ENCODE measurements at places on chromosomes 6 and 20.

DNA sequence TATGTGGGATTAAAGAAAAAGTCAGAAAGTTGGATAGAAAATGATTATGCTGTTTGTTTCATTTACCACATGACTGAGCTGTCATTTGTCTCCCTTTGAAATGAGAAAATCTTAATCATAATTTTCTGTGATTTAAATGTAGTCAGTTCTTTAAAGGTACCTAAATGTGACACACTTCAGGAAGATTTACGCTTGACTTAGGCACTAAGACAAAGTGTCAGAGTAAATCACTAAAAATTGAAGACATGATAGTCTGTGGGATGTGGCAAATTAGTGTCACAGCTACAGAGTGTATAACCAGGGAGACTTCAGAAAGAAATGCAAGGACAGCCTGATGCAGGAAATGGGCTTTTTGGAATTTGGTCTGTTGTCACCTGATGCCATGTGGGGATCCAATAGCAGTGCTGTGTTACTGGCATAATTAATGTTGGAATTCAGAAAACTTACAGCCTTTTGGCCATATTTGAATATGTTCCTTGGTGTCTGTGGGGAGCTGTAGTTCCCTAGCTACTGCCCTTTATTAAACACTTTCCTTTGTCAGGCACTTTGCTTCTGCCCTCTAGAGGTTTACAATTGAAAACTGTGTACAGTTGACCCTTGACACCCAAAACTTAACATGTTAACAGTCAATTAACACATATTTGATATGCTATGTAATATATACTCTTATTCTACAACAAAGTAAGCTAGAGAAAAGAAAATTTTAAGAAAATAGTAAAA lies 493.8 kb downstream of the UTRN start:
- DNase-seq: no peak

DNA sequence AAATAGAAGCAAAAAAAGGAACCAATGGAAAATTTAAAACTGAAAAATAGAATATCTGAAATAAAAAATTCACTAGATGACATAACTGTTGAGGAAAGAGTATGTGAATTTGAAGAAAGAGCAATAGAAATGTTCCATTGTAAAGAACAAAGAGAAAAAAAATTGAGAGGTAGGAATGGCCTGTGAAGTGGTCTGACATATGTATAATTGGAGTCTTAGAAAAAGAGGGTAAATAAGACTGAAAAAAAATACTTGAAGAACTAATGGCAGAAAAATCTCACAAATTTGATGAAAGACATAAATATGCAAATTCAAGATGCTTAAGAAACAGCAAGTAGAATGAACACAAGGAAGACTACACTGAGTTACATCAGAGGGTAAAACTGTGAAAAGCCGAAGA lies 93.4 kb downstream of the QKI start:
- DNase-seq: no peak

DNA sequence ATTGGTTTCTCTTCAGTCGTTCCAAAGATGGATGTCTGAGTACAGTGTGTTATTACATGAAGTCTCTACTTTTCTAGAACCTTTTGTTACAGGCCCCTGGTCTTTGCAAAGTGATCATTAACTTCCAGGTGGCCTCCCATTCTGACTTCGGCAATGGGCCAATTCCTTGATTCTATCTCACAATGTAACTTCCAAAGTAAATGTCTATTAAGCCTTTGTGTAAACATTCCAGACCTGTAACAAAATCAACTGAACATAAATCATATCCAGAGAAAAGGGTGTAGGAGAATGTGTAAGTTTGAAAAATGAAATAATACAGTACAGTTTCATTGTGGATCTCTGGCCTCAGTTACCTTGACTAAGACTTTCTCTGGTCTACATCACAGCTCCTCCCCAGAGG lies 187.8 kb upstream of the JAG1 start:
- no peak for DNase-seq

GRCh38 chr20:44282192-44282591 lies 28.8 kb downstream of the FITM2 start:
- DNase-seq: no peak

GRCh38 chr6:148166339-148166968 lies 176.2 kb upstream of the SASH1 start:
- DNase-seq: no peak

- DNase-seq: no peak
Measured at GRCh38 chr6:105890521-105891244, 195.5 kb upstream of the PRDM1 start.

DNA sequence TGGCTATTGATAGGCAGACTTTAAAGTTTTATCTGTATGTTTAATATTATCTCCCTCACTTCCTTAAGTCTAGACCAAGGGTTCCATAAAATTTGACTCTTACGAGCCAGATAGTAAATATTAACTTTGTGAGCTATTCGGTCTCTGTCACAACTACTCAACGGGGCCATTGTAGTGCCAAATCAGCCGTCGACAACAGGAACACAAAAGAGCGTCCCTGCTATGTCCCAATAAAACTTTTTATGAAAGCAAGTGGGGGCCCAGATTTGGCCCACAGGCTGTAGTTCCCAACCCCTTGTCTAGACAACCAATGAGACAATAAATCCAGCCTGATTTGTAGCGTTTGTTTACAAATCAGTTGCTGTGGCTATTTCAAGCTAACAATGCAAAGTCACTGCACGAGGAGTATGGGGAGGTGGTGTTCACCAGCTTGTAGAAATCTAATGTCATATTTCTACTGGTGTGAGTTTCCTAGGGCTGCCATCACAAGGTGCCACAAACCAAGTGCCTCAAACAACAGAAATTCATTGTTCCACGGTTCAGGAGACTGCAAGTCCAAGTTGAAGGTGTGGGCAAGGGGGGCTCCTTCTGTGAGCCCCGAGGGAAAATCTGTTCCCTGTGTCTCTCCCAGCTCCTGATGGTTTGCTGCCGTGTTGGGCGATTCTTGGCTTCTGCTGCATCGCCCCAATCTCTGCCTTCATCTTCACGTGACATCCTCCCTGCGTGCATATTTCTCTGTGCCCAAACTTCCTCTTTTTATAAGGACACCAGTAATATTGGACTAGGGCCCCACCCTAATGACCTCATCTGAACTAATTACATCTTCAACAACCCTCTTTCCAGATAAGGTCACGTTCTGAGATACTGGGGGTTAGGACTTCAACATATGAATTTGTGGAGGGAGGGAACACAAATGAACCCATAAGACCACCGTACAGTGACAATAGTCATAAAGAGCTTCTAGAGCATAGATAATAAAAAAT lies 356.0 kb upstream of the JARID2 start:
- no peak for DNase-seq

DNA sequence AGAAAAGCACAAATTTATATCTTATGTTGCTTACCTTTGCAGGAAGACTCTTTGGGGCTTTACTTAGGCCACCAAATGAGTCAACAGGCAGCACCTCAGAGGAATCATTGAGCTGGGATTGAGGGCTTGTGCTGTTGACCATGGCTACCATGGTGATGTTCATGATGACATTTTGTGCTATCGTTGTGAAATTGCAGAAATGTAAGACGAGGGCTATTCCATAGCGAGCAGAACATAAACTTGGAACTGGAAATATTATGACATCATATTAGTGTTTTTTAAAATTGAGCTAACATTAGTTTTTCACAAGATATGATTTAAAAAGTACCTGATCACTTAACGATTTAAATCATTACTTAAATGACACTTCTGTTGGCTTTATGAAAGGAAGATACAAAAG lies 11.8 kb downstream of the SLC17A3 start:
- DNase-seq: no peak

- no peak for DNase-seq
Measured at GRCh38 chr6:87718662-87719433, 16.8 kb upstream of the AKIRIN2 start.
